SJCRH30 (cell line): ENCODE measurements at places on chromosomes 3 and 15. TPM values are rescaled to one million over a fixed set of nuclear protein-coding genes. Genes with fewer than 3 reads are reported as not detected.

Gene AHSG
- not detected in 2 replicates for total RNA-seq

Gene DIPK2A
- total RNA-seq, result 18.4 and 26.1 TPM in 2 replicates

- DNase-seq, result no peak
These were observed 118.1 kb upstream of the SLC6A11 start for GRCh38 chr3:10697918-10698317.

- DNase-seq, result no peak
These were observed 1075.1 kb downstream of the AGBL1 start for GRCh38 chr15:87154761-87155160.

DNA sequence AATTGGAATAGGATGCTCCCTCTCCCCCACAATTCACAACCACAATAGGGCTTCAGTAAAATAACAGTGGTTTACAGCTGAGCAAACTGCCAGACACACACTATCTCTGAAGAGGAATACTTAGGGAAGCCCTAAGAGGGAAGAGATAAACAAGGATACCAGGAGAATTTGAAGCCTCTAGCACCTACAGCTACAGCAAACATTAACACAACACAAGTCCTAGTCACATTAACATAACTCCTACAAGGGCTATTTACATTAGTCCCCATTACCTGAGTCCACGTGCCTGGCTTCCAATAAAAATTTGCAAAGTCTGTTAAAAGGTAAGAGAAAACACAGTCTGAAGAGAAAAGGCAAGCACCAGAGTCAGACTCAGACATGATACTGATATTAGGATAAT is 346.9 kb upstream of the CDIN1 start:
- no peak for DNase-seq

Gene PGBD4
- total RNA-seq, result 1.9 and 2.5 TPM in 2 replicates

Gene CCDC80
- 14.5 and 18.0 TPM in 2 replicates for total RNA-seq

DNA sequence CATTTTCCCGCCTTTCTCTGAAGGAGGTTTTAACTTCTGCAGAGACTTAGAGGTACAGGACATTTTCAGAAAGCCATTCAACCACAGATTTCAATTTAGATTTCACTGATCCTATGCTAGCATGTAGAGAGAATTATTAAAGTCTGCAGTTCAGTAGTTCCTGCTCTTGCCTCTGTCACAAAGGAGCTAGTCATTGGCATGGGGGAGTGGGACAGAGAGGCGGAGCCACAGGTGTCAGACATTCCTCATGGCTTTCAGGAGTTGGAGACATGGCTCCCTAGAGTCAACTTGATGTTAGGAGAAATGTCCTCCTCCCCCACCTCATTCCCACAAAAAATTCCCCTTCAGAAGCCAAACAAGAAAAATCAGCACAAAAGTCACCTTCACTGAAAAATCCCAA is 66.0 kb upstream of the SIAH2 start:
- no peak for DNase-seq
